ENCODE measurements at places on chromosomes 4 and X.
A peak's percentile ranks its signal among the peaks of the same experiment; 100 is the strongest.

DNA sequence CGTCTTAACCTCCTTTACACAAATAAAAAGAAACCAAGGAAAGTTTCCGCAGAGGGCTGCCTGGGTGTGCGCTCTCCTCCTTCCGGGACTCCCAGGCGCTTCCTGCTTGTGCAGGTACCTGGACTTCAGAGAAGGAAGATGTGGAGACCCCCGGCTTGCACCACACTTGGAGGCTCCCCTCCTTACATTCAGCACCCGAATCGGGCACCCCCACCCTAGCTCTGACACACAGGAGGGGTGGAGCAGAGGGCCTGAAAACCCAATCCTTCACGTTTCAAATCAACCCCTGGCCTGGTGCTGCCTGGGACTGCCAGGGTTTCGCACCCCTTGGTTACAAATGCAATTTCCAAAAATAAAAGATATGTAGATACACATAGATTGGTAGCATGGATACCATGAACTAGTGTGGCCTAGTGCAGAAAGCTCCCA lies 3.1 kb downstream of the NKX3-2 start:
- DNase-seq, result no peak

GRCh38 chrX:13147733-13148132 lies 103.3 kb upstream of the FAM9C start:
- DNase-seq, result no peak

- DNase-seq, result no peak
Observed at GRCh38 chr4:83113429-83113786, 1.1 kb downstream of the PLAC8 start.

- no peak for DNase-seq
Observed at GRCh38 chrX:22963196-22963595, 36.6 kb upstream of the DDX53 start.

- DNase-seq, result no peak
Observed at GRCh38 chr4:82172186-82172585, 201.6 kb downstream of the HNRNPD start.

DNA sequence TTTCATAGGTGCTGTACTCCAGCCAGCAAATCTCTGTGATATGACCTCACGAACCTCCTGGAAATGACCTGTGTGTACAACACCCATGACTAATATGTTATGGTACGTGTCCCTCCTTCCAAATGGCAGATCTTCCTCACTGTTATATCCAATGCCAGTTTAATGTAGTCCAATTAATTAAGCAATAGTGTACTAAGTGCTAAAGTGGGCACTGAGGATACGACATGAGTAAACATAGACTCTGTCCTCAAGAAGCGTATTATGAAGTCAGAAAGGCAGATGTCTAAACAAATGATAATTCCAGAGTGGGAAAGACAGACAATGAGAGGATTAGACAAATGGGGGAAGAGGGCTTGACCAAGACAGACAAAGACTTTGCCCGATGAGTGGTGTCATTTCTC lies 33.9 kb downstream of the GPRIN3 start:
- no peak for DNase-seq

GRCh38 chr4:42596918-42597317 lies 60.0 kb downstream of the ATP8A1 start:
- no peak for DNase-seq

DNA sequence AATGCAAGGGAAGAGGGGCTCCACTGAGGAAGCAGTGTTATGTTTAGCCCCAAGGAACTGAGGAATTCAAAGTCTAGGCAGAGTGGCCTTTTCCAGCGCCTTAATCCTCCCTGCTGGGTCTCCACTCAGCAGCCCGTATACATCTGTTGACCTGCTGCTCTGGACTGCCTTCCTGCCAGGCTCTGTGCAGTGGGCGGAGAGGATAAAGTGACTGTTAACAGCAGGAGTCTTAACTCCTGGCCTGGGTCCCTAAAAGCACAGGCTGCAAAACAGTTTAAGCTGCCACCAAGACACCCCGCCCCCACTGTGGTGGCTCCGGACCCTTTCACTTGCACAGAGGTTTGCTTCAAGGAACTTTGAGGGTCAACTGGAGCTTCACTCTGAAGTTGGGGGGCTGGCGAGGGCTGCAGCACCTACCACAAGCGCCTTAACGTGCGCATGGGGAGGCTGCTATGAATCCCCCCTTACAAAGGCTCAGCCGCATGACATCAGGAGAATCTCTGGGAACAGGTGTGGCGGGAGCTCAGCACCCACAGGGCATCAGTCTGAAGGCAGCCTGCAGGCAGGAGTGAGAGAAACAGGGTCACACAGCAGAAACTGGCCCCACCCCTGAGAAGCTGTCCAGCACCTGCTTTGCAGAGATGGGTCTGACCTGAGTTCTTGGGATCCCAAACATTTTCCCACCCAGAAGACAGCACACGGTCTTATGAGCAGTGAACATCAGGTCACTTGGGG lies 358.2 kb upstream of the GATB start:
- no peak for DNase-seq

- no peak for DNase-seq
Observed at GRCh38 chrX:13471269-13471668, 98.1 kb upstream of the EGFL6 start.

- DNase-seq, result no peak
Observed at GRCh38 chr4:181671672-181672071, 571.5 kb upstream of the TENM3 start.

- no peak for DNase-seq
Observed at GRCh38 chrX:119643696-119644095, 37.5 kb upstream of the NKRF start.

- DNase-seq, result no peak
Observed at GRCh38 chr4:162841753-162842152, 324.9 kb downstream of the NAF1 start.

DNA sequence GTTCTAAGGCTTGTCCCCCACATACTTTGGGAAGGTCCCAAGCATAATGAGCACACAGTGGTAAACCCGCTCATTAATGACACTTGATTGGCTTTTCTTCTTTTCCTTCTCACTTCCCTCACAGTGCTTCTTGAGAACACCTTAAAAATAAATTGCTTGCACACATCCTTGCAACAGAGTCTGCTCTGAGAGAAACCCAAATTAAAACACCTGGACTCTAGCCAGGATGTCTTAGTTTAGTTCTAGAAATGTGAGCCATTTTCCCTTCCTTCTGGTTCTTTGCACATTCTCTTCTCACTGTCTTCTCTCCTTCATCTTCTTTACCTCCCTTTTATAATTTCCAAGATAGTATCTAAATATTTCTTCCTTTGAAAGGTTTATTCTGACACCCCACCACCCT lies 35.3 kb upstream of the COX7B2 start:
- no peak for DNase-seq

GRCh38 chrX:154748712-154749339 lies 2.1 kb downstream of the GAB3 start:
- DNase-seq, result no peak

- DNase-seq, result no peak
Observed at GRCh38 chr4:150244600-150244999, 166.4 kb downstream of the DCLK2 start.

GRCh38 chrX:132411310-132411977 lies 77.4 kb downstream of the MBNL3 start:
- DNase-seq, result no peak

DNA sequence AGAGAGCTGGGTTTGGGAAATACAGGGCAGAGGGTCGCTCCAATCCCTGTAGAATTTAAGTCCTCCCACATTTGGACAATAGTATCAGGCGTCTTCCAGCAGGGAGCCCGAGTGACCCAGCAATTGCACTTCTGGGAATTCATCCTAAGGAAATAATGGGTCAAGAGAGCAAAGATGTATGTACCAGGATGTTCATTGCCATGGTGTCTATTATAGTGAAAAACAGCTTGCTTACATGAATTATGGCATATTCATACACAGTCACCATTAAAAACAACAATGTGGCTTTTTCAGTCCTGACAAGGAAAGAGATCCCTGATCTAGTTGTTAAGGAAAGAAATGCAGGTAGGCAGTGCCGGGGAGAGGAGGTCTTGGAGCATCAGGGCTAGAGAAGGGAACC lies 167.7 kb downstream of the PJA1 start:
- DNase-seq, result no peak

DNA sequence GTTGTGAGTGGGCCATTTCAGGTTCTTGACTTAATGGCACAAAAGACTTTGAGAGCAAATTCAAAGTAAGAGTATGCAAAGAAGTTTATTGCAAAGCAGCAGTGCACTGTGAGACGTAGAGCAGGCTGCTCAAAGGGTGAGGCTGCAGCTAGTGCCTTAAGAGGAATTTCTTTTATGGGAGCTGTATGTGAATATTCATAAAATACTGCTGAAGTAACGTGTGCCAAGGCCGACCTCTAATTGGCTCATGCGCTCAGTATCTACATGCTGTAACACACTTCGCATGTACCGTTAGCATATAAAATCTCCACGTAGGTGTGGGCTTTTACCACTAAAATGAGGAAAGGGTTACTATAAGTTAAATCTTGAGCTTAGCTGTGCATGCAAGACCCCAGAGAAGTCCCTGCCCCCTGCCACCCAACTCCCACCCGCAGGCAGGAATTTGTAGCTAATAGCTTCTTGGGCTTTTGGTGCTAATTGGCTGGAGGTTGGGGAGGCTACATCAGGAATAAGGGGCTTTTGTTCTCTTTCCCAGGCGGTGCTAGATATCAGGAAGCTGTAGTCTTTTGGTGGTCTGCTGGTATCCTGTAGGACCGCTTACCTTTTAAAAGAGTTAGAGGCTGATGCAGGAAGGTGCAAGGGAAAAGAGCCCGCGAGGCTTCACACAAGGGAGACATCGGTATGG lies 47.6 kb downstream of the FSTL5 start:
- no peak for DNase-seq

DNA sequence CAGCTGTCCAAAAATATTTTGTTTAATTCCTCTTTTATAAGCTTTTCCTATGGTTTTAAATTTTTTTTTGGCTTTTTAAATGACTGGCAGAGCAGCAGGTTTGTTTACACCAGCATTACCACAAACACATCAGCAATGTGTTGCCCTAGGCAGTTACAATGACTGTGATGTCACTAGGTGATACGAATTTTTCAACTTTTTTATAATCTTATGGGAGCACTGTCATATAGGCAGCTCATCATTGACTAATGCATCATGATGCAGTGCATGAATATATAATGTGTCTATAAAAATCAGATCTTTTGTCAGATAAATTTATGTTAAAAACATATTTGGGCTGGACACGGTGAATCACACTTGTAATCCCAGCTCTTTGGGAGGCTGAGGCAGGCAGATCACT lies 231.6 kb upstream of the SLIT2 start:
- DNase-seq, result no peak

DNA sequence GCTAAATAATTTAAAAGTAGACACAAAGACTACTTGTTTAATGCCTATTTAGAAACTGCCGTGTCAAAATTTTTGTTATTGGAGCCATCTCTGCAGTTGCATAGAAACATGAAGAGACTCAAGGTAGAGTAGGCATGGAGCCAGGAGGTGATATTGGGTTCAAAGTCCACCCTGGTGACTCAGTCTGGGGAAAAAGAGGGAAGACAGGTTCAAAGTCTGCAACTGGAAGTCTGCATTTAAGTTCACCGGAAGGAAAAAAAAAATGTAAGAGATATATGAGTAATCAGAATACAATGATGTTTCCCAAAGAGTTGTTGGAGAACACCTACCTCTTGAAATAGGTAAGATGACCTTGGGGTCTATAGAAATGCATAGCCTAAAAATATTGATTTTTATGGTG lies 67.4 kb upstream of the QRFPR start:
- DNase-seq, result no peak

DNA sequence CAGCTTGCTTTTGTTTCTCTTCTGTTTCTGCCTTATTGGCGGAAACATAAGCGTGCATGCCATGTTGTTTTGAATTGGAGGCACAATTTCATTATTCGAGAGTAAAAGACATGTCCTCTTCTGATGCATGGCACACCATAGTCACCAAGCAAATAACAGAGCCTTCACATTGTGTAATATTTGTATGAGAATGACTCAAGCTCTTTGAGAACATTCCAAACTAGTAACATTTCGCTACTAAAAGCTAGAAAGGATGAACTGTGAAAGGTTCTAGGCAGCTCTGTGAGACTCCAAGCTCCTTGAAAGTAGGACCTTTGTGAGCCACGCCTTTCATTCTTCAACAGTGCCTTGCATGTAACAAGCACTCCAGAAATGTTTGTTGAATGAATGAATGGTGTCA lies 9.2 kb upstream of the ANXA3 start:
- no peak for DNase-seq

- no peak for DNase-seq
Observed at GRCh38 chrX:20739038-20739745, 472.5 kb upstream of the RPS6KA3 start.

DNA sequence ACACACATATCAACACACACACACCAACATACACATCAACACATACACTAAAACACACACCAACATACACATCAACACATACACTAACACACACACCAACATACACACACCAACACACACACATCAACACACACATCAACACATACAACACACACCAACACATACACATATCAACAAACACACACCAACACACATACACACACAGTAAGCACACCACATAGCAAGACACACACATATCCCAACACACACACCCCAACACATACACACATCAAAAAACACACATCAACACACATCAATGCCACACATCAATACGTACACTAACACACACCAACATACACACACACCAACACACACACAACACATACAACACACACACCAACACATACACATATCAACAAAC lies 40.9 kb upstream of the MAN2B2 start:
- no peak for DNase-seq

DNA sequence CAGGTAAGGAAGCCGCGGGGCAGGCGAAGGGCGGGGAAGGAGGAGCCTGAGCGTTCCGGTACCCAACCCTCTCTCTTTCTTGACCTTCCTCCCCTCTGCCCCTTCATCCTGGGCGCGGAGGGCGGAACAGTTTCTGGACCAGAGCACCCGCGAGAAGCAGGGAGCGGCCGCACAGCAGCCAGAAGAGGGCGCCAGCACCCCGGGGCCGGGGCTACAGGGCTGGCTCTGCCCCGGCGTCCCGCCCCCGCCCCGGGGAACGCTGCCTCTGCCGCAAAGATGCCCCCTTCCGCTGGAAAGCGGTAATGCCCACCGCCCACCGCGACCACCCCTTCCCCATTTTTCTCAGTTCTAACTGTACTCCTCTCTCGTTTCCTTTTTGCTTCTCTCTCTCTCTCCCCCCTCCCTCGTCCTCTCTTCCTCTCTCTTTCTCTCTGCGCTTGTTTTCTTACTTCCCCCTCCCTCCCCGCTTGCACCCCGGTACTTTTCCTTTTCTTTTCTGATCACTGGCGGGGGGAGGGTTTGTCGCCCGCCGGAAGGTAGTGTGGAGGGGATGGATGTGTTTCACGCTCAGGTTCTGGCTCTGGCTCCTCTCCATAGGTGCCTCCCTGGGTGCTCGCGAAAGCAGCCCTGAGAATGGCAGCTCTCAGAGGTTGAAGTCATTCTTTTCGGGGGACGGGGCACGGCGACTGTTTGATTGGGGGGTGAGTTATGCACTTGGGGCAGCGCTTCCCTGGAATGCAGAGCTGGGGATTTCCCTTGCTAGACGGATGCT lies 13.1 kb upstream of the PRDM8 start:
- peak; percentile 67 for DNase-seq
